ENCODE measurements at places on chromosomes 4 and X.

DNA sequence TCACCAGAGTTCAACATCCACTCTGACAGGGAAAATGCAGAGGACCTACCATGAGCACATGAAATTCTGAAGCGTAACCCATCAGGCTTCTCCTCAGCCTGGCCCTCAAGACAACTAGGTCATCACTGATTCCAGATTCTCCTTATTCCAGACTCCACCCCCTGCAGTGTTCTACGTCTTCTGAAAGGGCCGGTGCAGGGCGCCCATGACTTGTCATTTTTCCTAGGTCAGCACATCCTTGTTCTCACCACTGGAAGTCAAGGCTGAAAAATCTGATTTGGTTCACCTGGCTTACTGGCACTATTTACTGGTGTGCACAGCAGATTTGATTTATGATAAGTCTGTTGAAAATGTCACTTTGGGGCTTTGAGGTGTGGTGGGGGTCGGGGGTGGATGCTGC is 140.9 kb upstream of the KLF3 start:
- DNase-seq: no peak

- DNase-seq: no peak
Observed at GRCh38 chr4:21845663-21846062, 102.9 kb downstream of the KCNIP4 start.

GRCh38 chr4:105107095-105107856 is 39.4 kb upstream of the TET2 start:
- DNase-seq: no peak

DNA sequence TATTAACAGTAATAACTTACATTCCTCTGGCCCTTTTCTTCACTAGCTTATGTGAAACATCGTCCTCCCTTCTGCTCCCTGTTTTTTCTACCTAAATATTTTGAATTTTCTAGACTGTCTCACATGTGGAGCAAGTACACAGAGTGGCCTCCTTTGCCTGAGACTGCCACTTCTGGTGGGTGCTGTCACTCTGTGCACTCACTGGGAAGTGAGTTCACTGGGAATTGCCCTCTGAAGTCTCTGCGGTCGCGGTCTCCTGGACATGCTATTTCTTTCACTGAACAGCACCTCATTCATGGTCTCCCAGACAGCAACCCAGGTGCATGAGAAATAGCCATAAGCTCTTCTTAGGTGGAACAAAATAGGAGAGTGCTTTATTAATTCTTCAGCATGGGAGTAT is 1179.7 kb upstream of the ADGRL3 start:
- DNase-seq: no peak

DNA sequence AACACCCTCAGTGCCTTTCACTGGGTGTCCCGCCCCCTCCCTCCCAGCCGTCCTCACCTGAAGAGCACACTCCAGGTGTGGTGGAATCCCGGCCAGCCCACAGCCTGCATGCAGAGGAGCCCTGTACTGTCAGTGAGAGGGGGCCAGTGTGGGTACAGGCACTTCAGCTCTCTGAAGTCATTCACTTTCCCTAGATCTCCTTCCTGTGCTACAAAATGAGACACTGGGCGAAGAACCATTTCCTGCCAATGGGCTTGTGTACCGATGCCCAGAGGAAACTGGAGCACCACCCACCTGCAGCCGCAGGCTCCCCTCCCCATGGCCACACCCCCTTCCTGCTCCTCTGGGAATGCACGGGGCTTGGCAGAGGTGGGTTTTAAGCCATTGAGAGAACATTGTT is 73.9 kb upstream of the C4orf50 start:
- no peak for DNase-seq

- DNase-seq: no peak
Observed at GRCh38 chr4:141427726-141428296, 207.1 kb downstream of the ZNF330 start.

GRCh38 chr4:54657185-54657550 is 589 bp upstream of the KIT start:
- DNase-seq: peak; percentile 88

GRCh38 chr4:4734425-4734824 is 125.0 kb upstream of the MSX1 start:
- DNase-seq: no peak

All from NCI-H187 (cell line).